ENCODE measurements at places on chromosomes 7 and 10. TPM values are rescaled to one million over a fixed set of nuclear protein-coding genes. Genes with fewer than 3 reads are reported as not detected.
A peak's percentile ranks its signal among the peaks of the same experiment; 100 is the strongest.

The ACTL6B gene
- total RNA-seq: not detected

The ANXA8L1 gene
- total RNA-seq: not detected

DNA sequence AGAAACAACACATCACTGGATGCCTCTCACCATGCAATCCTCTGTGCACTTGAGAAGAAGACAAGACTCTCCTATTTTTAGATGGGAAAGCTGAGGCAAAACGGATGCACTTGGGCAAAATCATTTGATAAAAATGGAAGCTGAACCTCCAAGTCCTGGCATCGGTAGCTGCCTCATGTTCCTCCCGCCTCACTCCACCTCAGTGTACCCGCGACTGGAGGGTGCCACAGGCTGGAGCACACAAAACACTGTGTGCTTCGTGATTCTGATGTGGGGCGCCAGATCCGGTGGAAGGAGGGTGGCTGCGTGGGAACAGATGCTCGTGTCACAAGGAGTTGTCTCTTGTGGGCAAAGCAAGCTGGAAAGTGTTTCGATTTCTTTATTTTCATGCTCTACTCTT lies 41.3 kb downstream of the TAS2R41 start:
- H3K27me3 ChIP-seq: no peaks in the 10 kb centered on the region
- no peak overlapping the region for H3K4me3 ChIP-seq
- H3K36me3 ChIP-seq: no peaks in the 10 kb centered on the region
- DNase-seq: no peak
- no peak overlapping the region for H3K27ac ChIP-seq

DNA sequence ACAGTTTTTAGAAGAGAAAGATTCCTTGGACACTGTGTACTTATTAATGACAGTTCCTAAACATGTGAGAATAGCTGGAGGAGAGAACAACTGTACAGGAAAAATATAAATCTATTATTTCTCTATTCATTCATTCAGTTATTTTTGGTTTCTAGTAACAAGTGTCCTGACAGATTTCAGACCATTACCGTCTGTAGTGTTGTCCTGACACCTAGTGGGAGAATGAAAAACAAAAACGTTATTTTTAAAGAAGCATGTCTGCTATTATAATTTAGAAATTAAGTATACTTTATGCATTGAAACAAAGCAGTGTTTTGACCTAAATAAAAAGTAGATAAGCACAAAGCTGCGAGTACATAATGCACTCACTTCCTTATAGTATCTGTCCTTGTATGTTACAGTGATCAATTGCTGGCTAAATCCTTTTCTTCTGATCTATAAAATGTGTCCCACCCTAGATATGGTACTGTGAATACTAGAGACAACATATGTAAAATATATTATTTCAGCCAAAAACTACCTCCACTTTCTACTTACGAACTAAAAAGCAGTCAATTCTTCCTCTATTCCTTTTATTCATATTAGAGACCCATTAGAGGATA lies 575.6 kb downstream of the ARL4A start:
- H3K4me3 ChIP-seq: no peak overlapping the region
- H3K27ac ChIP-seq: no peak overlapping the region
- H3K4me1 ChIP-seq: no peaks in the 10 kb centered on the region
- DNase-seq: no peak

- DNase-seq: no peak
- H3K27ac ChIP-seq: no peak overlapping the region
- H3K36me3 ChIP-seq: no peaks in the 10 kb centered on the region
- no peaks in the 10 kb centered on the region for H3K4me1 ChIP-seq
- H3K27me3 ChIP-seq: no peaks in the 10 kb centered on the region
These were observed 29.0 kb downstream of the NEUROD6 start for GRCh38 chr7:31311552-31311951.

- no peak for DNase-seq
- H3K4me1 ChIP-seq: no peaks in the 10 kb centered on the region
- H3K36me3 ChIP-seq: no peaks in the 10 kb centered on the region
- H3K4me3 ChIP-seq: no peak overlapping the region
These were observed 160.6 kb downstream of the CFTR start for GRCh38 chr7:117640465-117640864.

DNA sequence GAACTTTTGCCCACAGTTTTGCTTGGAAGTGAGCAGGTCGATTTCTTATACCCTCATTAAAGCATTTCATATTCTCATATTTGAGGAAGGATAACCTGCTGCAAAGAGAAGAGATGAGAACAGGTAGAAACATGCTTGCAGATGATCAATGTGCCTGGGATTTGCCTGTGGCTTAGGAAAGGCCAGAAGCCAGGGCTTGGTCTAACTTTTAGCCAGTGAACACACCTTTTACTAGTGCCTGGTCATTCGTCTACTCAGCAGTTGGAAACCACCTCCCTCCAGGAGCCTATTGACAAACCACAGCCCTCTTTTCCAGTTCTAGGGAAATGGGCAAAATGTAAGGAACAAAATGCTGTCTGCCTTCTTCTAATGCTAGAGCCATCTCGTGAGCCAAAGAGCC lies 518.3 kb downstream of the ADRA2A start:
- H3K4me3 ChIP-seq: no peak overlapping the region
- no peaks in the 10 kb centered on the region for H3K4me1 ChIP-seq
- no peaks in the 10 kb centered on the region for H3K36me3 ChIP-seq
- no peaks in the 10 kb centered on the region for H3K27me3 ChIP-seq
- H3K27ac ChIP-seq: no peak overlapping the region
- DNase-seq: no peak

DNA sequence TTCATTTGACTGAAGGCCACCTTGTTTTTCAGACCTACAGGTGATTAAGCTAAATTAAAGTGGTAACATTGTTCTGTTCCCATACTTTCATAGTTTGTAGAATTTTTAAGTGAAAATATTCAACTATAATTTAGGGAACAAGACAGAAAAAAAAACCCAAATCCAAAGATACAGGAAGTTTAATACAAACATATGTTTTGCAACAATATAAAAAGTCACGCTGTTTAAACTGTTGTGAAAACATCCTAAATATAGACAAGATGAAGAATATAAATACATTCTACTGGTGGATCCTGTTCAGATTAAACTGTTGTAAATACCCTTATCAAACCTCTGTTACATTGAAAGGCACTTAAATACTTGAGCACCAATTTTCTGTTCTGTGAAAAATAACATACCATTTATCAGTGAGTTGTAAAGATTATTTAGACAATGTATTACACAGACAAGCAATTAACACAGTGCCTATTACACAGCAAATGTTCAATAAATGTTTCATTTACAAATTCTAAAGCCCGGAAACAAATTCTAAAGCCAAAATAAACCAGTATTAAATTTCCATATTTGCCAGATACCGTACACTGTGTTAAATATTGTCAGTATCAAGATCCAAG lies 14.2 kb downstream of the ASZ1 start:
- no peaks in the 10 kb centered on the region for H3K4me1 ChIP-seq
- H3K27ac ChIP-seq: no peak overlapping the region
- no peak for DNase-seq
- no peaks in the 10 kb centered on the region for H3K27me3 ChIP-seq
- H3K4me3 ChIP-seq: no peak overlapping the region

DNA sequence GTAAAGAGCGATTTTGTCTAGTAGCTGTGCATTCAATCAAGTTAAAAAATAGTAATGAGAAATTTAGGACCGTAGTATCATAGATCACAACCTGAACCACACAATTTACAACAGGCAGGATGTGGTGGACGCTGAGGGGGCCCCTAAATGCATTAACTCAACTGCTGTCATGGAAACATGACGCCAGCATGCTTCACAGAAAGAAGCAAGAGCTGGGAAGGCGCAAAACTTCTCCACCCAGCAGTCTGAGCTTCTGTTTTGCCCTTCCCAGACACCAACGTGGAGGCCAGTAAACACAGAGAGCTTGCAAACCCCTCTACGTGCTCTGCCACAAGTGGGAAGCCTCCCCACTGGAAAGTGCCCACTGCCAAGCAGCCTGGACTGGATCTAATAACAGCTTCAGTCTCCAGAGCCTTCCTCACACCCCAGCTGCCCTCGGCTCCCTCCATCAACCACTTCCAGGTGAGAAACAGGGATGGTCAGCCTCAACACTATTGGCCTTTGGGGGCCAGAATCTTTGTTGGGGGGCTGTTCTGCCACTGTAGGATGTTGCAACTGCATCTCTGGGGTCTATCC lies 151.8 kb downstream of the SFMBT2 start:
- no peaks in the 10 kb centered on the region for H3K36me3 ChIP-seq
- no peak overlapping the region for H3K27ac ChIP-seq
- peaks cover 15% of the 10 kb centered on the region for H3K4me1 ChIP-seq

- no peaks in the 10 kb centered on the region for H3K36me3 ChIP-seq
- peak; percentile 80 for DNase-seq
- H3K27me3 ChIP-seq: no peaks in the 10 kb centered on the region
- H3K4me1 ChIP-seq: peaks cover 99% of the 10 kb centered on the region
- H3K27ac ChIP-seq: peak overlapping the region; percentile 80
These were observed 254.9 kb downstream of the KIAA1217 start for GRCh38 chr10:24463611-24464426.

- peaks cover 19% of the 10 kb centered on the region for H3K4me1 ChIP-seq
- H3K27ac ChIP-seq: peak overlapping the region; percentile 51
- no peaks in the 10 kb centered on the region for H3K27me3 ChIP-seq
- DNase-seq: no peak
- no peaks in the 10 kb centered on the region for H3K36me3 ChIP-seq
These were observed 28.9 kb downstream of the GNA12 start for GRCh38 chr7:2814946-2815874.

DNA sequence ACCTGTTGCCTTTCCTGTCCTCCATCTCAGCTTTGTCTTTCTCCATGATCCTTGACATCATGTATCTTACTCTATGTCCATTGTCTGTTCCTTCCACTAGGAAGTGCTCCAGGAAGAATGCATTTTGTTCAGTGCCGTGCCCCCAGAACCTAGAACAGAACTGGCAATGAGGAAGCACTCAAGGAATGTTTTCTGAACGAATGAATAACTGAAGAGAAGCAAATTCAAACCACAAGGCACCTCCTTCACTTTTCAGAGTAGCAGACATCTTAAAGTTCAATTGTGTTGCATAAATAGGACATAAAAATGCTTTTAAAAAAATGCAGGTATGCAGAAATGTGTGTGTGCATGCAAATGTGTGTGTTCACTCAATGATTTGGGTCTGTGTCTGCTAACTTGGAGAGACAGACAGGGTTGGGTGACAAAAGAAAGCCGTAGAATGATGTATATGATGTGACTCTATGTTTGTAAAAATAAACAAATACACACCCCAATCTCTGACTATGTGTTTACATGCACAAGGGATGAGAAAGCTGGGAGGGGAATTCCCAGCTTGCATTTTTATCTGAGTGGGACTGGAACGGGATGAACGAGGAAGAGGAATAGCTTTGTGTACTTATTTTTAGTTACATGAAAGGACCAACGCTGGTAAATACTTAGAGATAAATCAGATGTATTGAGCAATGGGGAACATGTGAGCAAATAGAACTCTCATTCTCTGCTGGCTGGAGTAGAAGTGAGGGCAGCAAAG lies 237.7 kb downstream of the FANK1 start:
- H3K4me1 ChIP-seq: no peaks in the 10 kb centered on the region
- no peak for DNase-seq
- no peaks in the 10 kb centered on the region for H3K27me3 ChIP-seq
- H3K27ac ChIP-seq: no peak overlapping the region
- no peak overlapping the region for H3K4me3 ChIP-seq

All from gastrocnemius medialis (tissue), 4 donors.